ENCODE measurements at places on chromosomes 7 and 10. TPM values are rescaled to one million over a fixed set of nuclear protein-coding genes. Genes with fewer than 3 reads are reported as not detected.

ZDHHC4 gene
- 51.8 TPM for total RNA-seq

GDF2 gene
- total RNA-seq, result not detected

COBL gene
- 5.0 TPM for total RNA-seq

SLC26A4 gene
- total RNA-seq, result 0.19 TPM

CCL26 gene
- total RNA-seq, result 7.1 TPM

MNX1 gene
- 5.1 TPM for total RNA-seq

All from A549 treated with GW870086 at 1 μM for 4 hours (cell line).